ENCODE measurements at places on chromosomes 1 and 21.

GRCh38 chr1:69244211-69244610 is 323.5 kb upstream of the LRRC7 start:
- no peak for DNase-seq

DNA sequence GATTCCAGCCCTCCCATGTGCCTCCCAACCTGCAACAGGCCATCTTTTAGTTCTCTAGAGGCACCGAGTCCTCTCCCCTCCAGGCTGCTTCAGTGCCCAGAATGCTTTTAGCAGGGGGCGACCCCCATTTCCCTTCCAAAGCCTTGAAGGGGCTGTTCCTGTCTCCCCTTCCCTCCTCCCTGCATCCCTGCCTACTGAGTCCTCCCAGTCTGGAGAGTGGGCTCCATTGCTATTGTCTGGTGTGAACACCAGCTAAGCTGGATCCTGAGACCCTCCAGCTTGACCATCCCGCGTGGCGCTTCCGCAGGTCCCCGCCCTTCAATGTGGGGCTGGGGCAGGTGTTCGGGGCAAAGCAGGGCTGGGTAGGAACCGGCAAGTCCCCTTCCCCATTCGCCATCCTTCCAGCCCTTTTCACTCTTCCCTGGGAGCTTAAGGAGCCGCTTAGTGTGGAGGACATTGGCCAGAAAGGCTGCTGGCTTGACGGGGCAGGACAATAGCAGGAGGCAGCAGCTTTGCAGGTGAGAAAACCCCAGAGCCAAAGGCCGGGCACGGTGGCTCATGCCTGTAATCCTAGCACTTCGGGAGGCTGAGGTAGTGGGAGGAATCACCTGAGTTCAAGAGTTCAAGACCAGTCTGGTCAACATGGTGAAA is 32.2 kb downstream of the PADI6 start:
- DNase-seq, result no peak

- no peak for DNase-seq
Measured at GRCh38 chr1:176692431-176692830, 229.5 kb downstream of the PAPPA2 start.

GRCh38 chr1:178091986-178092745 is 1.7 kb upstream of the RASAL2 start:
- DNase-seq, result no peak

DNA sequence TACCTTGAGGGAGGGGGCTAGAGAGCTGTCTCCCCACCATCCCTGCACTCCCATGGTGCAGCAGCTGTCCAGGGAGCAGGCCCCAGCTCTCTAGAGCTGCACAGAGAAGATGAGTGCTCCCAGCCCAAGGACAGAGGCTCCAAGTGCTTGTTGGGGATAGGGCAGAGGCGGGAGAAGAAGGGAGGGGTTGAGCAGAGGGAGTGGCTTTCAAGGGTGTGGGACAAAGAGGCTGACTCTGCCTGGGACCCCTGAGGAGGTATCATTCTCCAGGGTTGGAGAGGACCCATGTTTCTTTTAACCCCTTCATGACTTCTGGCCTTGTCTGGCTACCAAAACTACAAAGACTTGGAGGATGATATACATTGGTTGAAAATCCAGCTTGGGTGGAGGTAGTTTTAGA is 14.6 kb downstream of the FOXD2 start:
- DNase-seq, result no peak

GRCh38 chr1:162380061-162380846 is 1.3 kb upstream of the C1orf226 start:
- no peak for DNase-seq

- no peak for DNase-seq
Measured at GRCh38 chr1:221394011-221394544, 347.8 kb downstream of the DUSP10 start.

- DNase-seq, result no peak
Measured at GRCh38 chr1:180156201-180156600, 1.5 kb downstream of the QSOX1 start.

GRCh38 chr1:8361198-8361849 is 43.4 kb downstream of the SLC45A1 start:
- DNase-seq, result no peak

- no peak for DNase-seq
Measured at GRCh38 chr1:231681006-231681405, 54.4 kb downstream of the DISC1 start.

GRCh38 chr1:1883092-1883873 is 7.6 kb downstream of the GNB1 start:
- no peak for DNase-seq
